HT1080 (cell line): ENCODE measurements at places on chromosomes 7 and 10. TPM values are rescaled to one million over a fixed set of nuclear protein-coding genes. Genes with fewer than 3 reads are reported as not detected.

GRK5 gene
- total RNA-seq, result 11.4 TPM in 2 replicates

GRID1 gene
- 2.6 and 5.4 TPM in 2 replicates for total RNA-seq

TMEM270 gene
- total RNA-seq, result 0.23 TPM in 1 of 2 replicates, not detected in the other

CCNY gene
- total RNA-seq, result 65.3 and 80.4 TPM in 2 replicates

NPY gene
- not detected in 2 replicates for total RNA-seq
